ENCODE measurements at places on chromosomes 1 and 21.

- DNase-seq, result no peak
Observed at GRCh38 chr1:220895412-220895946, 16.2 kb downstream of the HLX start.

DNA sequence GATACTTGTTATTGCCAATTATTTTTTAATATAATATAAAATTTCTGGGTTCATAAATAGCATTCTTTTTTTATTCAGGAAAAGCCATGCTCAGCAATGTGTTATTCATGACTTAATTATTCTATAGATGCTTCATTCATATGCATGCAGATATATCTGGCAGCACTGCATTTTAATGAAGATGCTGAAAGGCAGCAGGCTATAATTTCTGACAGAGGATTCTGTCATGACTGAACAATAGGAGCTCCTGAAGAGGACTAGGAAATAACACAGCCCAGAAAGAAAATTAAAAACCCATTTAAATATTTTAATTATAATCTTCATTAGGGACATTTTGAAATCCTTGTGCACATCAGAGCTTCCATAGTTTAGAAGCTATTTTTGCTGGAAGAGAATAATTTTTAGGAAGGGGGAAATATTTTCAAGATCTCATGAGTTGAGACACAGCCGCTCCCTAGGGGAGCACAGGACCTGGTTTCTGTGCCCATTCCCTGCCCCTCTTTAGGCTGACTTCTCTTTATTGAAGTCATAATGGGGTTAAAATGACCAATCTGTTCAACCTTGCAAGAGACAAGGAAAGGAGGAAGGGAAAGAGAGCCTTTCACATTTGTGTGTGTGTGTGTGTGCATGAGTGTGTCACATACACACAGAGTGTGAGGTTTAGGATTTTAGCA lies 83.9 kb downstream of the RPE65 start:
- DNase-seq, result no peak

DNA sequence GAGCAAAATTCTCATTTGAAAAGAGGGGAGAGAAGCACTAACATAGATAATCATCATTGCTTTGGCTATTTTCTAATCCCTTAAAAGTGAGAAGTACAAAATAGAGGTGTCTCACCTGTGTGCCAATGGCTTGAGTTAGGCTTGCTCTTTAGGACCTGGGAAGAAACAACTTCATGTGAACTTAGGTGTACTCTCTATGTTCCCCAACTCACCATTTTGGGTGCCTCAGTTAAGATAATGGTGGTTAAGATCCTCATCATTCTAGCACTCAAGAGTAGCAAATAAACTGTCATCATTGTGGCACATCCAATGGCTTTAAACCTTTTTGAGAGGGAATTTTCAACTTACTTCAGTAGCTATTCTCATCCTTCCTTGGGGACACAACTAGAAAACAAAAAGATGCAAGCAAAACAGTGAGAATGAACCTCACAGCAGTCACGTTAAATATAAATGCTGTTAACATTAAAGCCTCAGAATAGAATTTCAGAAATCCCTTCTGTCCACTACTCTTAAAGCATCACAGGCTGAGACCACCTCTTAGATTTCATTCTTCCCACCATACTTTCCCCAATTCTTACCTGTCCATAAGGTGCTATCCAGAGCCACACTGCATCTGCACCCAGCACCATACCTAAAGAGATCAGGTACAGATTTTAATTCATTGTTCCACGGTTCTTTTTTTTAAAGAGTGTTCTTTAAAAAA lies 1.2 kb downstream of the GAS5 start:
- DNase-seq, result no peak

- DNase-seq, result no peak
Observed at GRCh38 chr1:200354243-200354642, 55.6 kb downstream of the ZNF281 start.

GRCh38 chr1:216559359-216559758 lies 136.1 kb upstream of the USH2A start:
- DNase-seq, result no peak

GRCh38 chr1:2027961-2028583 lies 8.9 kb downstream of the GABRD start:
- no peak for DNase-seq

DNA sequence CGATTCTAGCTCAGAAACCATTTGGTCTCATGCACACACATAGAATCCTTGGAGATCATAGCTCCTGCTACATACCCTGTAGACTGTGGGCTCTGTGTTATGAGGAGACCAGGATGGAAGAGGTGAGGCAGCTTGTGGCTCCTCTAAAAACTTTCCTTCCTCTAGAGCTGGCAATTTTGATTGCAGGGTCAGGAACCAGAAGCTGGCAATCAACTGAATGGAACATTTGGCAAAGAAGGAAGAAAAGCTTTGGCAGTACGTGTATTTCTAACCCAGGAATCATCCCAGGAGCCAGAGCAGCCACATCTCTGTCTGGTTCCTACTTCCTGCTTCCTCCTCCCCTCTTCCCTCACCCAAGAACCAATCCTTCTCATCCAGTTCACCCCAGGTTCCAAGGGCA lies 15.7 kb downstream of the PIK3C2B start:
- no peak for DNase-seq

- no peak for DNase-seq
Observed at GRCh38 chr1:183180634-183181056, 5.4 kb upstream of the LAMC2 start.

DNA sequence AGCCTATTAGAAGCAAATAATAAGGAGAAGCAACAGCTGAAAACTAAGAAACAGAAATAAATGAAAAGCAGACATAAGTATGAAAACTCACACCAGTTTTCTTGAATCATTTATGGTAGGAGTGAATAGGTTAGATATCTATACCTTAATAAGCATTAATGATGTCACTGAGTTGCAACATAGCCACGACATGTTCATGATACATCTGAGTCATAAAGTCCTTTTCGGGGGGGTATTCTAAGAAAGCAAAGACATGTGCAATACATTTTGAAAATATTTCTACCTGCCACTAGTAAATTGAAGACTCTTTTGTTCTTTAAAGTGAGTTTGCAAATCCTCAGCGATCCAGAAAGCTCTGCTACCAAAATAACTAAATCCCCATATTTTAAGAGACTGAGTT lies 7.2 kb downstream of the CD34 start:
- no peak for DNase-seq

DNA sequence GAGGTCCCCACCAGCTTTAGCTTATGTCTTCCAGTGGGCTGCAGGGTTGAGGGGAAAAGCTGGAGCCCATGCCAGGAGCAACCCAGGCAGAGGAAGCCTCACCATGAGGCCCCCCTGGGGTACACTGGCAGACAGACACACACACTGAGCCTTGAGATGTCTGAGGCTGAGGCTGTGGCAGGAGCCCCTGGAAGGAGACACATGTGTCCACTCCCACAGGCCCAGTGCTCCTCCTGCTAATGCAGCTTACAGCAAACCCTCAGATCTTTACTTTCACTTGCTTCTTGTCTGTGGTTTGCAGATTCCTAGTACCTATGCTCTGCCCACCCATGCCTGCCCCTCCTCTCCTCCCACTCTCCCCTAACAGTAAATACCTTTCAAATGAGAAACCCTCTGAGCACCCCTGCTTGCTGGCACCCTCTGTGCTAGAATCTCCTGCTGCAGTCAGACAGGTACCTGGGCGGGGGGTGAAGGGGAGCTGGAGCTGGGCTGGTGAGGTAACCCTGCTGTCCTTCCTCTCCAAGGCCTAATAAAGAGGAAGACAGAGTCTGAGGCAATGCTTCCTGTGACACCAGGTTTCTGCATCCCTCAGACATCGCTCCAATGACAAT lies 63.4 kb upstream of the NEK2 start:
- no peak for DNase-seq

DNA sequence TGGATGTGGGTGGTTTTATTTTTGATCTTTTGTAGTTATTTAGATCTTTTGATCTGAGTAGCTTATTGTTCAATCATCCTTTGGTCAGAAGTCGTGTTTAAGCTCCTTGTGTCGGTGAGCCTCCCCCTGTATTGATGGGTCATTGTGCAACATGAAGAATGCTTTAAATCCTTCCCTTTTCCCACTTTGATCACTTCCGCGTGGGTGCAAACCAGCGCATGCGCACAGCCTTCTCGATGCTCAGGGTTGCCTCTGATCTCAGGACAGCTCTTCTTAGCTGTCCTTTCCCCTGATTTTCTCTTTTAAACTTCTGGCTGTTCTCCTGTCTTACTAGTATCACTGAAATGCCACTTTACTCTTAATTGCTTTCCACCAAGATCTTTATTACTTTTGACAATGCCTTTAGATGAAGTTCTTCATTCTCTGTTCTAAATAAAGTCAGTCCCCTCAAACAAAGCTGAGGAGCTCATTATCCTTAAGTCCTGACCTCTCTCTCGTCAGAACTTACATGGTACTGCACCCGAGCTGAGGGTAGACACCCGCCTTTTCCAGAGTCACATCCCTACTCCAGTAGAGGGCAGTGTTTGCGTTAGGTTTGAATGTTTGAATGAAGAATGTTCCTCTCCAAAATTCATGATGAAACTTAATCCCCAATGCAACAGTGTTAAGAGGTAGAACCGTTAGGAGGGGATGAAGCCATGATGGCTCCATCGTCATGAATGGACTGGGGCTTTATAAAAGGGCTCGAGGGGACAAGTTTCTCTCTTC lies 547.9 kb upstream of the TMPRSS15 start:
- no peak for DNase-seq

- DNase-seq, result no peak
Observed at GRCh38 chr1:31257213-31257612, 17.5 kb upstream of the NKAIN1 start.

GRCh38 chr1:77227381-77227780 lies 8.2 kb upstream of the PIGK start:
- no peak for DNase-seq

- DNase-seq, result no peak
Observed at GRCh38 chr1:192805832-192806323, 3.0 kb upstream of the RGS2 start.

DNA sequence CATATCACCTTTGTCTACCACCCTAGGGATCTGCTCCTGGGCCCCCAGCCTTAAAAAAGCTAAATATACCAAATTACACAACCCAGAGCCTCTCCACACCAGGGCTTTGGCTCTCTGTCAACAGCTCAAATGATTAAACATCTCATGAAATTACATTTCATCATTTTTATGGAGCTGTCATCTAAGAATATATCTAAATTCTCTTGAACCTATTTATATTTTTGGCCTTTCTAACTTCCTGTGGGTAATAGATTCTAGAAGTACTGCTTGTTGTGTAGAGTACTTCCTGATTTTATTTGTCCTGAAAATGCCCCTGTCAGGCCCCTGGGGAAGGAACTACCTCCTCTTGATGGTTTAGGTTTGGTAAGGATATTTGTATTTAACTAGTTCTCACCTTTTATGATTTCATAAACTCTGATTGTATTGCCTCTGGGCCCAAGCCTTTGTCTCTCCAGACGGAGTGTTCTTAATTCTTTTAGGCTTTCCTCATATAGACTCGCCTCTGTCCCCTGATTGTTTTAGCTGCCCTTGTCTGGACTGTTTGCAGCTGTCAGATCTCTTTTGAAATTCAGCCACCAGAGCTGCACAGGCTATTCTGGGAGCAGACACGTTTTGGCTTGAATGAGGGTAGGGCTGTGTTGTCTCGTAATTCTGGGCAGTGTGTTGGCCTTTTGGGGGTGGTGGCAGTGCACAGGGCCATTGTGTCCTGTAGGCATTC lies 16.6 kb downstream of the MYOG start:
- DNase-seq, result no peak

- no peak for DNase-seq
Observed at GRCh38 chr1:2376261-2376741, 15.1 kb downstream of the MORN1 start.

DNA sequence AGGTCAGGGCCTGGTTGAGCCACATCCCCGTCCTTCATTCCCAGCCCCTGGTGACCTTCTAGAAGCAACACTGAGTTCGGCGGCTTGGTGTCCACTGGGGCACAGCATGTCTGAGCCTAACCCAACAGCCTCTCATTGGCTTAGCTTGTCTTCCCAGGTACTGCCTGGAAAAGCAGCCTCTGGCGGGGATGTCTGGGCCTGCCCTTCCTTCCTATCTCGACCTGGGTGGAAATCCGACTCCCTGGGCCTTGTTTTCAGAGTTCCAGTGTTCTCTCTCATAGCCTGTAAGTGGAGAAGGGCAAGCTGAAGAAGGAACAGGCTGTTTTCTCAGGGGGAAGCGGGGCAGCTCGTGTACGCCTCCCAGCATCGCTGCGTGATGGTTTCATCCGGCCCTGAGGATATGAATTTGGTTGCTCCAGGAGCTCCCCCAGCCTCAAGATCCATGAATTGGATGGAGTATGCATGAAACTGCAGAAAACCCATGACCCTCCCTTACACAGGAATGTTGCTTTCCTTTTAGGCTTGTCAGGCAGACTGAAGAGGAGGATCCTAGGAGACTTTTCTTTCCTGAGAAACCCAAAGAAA lies 116.5 kb upstream of the IRF2BP2 start:
- DNase-seq, result no peak

- no peak for DNase-seq
Observed at GRCh38 chr21:39384674-39385298, 35.9 kb upstream of the HMGN1 start.

DNA sequence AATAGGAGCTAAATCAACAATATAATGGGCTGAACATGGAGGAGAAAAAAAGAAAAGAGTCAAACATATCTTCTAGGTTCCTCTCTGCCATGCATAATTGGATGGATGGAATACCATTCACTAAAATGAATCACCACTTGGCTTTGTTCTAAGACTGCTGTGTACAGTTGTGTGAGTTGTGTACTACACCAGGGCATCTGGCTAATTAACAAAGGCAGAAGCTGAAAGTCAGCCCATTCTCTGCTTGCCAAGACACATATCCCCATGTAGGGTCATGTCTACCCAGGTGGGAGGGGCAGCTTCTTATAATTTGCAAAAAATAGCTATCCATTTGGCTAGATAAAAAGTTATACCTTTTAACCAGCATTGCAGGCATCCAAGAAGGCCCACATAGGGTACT lies 21.0 kb downstream of the JUN start:
- no peak for DNase-seq

DNA sequence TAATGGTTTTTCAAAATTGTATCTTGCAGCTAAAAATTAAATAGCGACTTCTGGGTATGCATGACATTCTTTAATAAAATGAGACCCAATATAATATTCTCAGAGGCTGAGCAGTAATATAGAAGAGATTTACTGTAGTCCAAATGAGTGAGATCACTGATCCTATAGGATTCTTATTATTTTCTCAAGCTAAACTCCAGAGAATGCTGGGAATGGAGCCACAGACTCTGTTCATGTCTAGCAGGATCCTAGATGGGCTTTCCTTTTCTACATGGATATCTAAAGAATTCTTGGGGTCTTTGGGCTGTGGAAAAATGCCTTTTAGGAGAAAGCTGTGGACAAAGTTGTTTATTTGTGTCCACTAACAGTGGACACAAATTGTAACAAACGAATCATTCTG lies 150.7 kb upstream of the ZNF644 start:
- no peak for DNase-seq

DNA sequence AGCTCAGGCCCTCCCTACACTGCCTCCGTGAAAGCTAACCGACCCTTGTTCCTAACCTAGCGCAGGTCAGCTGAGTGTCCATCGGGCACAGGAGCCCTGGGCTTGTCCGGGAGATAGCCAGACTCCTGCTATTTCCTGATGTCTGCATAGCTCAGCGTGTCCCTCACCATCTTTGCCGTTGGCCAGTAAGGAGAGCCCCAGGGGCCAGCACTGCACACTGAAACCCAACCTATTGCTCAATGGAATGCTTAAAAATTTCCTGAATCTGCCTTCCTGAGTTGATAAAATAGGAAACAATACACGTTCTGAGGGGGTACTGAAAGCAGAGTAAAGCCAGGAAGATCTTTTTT lies 2.2 kb downstream of the RUNX1 start:
- no peak for DNase-seq

GRCh38 chr1:18907021-18907916 lies 4.9 kb upstream of the ALDH4A1 start:
- no peak for DNase-seq

GRCh38 chr1:210440081-210440480 lies 111.4 kb downstream of the HHAT start:
- no peak for DNase-seq
